Stimulated activated CD4-positive, alpha-beta T cell treated with anti-CD3 and anti-CD28 coated beads, TNF-alpha, amount 100 ng/mL, for 1 hour (primary cell): ENCODE measurements at places on chromosomes 6 and 20.

DNA sequence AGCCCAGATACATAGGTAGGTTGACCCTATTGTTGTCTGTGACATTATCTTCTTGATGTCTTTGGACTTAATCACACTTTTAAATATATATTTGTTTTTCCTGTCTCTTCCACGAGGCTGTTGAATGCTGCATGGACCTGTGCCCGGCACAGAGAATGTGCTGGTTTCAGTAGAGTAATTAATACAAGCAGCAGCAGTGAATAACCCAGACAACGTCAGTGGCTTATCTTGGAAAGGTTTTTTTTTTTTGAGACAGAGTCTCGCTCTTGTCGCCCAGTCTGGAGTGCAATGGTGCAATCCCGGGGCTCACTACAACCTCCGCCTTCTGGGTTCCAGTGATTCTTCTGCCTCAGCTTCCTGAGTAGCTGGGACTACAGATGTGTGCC is 108.2 kb downstream of the CDH26 start:
- DNase-seq = no peak

- DNase-seq = no peak
Measured at GRCh38 chr6:4565301-4566250, 210.6 kb upstream of the CDYL start.

DNA sequence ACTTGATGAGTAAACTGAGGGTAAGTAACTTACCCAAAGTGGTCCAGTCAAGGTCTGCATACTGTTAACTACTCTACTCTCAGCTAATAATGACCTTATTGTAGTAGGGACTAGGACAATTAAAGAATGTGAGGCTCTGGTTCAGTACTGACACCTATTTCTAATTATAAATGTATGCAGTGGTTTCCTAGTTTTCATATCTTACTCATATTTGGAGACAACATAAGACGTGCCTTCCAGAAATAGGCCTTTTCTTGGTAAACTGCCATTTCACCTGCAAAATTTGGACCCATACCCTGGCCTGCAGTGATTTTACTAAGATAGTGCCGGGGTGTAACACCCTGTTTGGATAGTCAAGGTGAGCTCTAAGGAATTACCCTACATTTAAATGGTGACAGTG is 24.7 kb downstream of the GJA1 start:
- DNase-seq = no peak

- no peak for DNase-seq
Measured at GRCh38 chr20:40510622-40511021, 178.4 kb downstream of the MAFB start.

DNA sequence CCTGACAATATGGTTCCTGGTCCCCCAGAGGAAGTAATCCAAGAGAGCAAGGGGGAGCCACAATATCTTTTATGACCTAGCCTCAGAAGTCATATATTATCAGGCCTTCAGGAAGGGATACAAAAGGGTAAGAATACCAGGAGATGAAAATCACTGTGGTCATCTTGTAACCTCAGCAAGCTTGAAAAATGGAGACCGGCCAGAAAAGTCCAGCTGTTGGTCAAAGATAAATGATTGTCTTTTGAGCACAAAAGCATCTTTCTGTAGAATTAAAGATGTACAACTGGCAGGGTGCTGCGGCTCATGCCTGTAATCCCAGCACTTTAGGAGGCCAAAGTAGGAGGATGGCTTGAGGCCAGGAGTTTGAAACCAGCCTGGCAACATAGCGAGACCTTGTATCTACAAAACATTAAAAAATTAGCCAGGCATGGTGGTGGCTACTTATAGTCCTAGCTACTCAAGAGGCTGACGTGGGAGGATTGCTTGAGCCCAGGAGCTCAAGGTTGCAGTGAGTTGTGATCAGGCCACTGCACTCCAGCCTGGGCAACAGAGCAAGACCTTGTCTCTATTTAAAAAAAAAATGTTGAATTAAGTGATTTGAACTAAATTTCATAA is 118.0 kb upstream of the MARCKS start:
- no peak for DNase-seq

GRCh38 chr6:146847426-146847825 is 248.7 kb downstream of the ADGB start:
- no peak for DNase-seq

- DNase-seq = no peak
Measured at GRCh38 chr6:168574699-168575195, 133.8 kb downstream of the SMOC2 start.

DNA sequence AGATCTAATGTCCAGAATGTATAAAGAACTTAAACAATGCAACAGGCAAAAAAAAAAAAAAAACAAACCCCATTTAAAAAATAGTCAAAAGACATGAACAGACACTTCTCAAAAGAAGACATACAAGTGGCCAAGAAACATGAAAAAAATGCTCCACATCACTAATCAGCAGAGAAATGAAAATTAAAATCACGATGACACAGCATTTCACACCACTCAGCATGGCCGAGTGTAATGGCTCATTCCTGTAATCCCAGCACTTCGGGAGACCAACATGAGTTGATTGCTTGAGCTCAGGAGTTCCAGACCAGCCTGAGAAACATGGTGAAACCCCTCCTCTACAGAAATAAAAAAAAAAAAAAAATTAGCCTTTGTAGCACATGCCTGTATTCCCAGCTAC is 701.4 kb upstream of the NRSN1 start:
- no peak for DNase-seq

DNA sequence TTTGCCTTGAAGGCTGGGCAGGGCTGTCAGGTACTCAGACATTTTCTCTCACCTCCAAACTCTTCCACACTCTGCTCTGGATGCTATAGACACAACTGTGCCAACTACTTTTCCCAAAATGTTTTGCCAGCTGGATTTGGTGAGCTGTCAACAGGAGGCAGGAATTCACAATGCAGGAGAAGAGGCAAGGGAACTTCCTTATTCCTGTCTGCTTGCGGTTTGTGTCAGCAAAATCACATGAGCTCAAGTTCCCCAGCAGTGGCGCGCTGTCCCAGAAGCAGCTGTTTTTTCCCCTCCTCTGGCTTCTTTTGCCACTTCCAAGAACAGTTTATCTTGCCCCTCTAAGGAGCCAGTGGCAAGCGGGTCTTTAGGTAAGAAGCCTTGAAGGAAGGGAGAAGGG is 608.2 kb downstream of the PRKN start:
- DNase-seq = no peak

GRCh38 chr20:47792021-47792618 is 6.8 kb upstream of the SULF2 start:
- DNase-seq = no peak

- no peak for DNase-seq
Measured at GRCh38 chr20:64065974-64066343, 3.0 kb downstream of the TCEA2 start.

DNA sequence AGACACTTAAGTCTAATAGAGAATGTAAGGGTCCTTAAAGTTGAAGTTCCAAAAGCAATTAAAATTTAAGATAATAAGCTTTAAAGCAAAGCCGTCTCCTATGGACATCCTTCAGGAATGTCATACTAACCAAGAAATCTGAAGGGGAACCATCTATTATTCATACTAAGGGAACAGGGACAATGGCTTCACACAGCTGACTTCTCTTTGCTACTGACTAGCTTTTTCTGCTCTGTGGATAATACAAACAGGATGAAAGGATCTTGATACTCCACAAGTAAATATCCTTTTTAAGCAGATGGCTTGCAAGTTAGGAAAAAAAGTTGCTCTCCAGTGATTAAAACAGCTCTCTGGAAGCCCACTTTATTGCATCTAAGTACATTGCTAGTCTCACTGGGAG is 178.6 kb downstream of the BACH2 start:
- no peak for DNase-seq

GRCh38 chr6:37205175-37205996 is 35.4 kb downstream of the PIM1 start:
- no peak for DNase-seq

DNA sequence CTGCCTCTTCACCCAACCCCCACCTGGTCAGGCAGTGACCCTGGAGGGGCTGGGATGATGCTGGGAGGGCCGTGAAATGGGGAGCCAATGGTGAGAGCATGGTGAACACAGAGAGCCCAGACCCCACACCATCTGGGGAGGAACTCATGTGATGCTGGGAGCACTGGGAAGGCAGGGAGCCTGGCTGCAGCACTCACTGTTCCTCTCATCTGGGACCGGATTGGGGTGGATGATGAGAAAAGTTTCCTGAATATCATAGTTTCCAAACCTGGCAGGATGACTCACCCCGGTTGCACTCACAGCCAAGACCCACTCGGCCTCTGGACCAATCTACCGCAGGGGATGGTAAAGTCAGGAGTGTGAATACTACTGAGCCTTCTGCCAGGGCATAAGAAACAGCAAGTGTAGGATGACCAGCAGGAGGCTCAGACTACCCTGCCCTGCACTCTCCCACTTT is 21.8 kb downstream of the ULBP1 start:
- DNase-seq = no peak

GRCh38 chr6:139058029-139058428 is 29.5 kb downstream of the ABRACL start:
- DNase-seq = no peak

DNA sequence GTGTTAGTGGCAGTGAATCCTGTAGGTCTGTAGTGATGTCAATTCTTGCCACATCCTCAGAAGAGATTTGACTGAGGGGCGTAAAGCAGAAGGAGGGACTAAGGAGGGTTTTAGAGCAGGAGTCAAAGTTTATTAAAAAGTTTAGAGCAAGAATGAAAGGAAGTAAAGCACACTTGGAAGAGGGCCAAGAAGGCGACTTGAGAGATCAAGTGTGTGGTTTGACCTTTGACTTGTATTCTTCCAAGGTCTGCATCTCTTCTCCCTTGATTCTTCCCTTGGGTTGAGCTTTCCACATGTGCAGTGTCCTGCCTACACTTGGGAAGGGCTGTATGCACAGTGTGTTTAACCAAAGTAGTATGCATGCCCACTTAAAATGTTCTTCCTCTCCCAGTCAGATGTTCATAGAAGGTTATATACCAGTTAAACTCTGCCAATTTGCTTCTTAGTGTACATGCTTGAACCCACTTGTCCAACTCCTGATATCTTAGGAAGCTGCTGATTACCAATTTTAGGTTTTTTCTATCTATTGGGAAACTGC is 627.6 kb downstream of the MMUT start:
- no peak for DNase-seq

DNA sequence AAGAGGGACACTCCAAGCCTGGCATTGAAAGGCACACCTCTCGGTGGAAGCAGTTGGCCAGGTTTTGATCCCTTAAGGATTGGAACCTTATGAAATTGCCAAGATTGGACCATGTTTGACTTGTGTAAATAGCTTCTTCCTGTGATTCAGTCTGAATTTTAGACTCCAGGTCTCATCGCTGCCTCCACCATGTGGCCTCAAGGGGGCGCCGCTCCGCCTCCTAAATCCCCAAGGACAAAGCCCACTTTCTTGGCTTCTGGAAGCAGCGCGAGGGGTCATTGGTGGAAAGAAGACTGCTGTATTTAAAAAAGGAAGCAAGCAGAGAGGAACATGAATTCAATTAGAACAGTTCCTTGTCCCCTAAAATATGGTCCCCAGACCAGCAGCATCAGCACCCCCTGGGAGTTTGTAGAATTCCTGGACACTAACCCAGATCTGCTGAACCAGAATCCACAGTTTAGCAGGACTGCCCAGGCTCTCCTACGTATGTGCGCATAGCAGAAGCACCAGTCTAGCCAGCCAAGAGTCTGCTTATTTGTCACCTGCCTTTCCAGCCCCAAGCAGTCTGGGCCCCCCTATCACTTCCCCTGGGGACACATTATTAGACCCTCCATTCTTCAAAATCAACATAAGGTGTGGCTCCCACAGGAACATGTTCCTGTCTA is 108.5 kb downstream of the LY86 start:
- no peak for DNase-seq

DNA sequence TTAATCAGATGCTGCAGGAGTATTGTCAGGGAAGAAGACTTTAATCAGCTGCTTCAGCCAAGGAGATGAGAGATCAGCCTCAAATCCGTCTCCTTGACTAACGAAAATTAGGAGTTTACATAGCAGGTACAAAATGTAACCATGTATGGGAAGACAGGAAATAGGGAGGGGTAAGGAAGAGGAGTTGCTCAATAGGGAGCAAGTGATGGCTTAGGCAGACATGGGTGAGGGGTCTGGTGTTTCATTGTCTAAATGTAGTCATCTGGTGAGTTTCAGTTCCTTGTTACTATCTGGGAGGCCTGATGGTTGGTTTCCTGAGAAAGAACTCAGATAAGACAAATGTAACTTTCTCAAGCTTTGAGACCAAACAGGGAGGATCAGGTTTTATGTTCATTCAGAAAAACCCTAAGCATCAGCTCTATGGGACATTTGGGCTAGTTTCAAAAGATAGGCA is 217.3 kb upstream of the SULF2 start:
- no peak for DNase-seq

DNA sequence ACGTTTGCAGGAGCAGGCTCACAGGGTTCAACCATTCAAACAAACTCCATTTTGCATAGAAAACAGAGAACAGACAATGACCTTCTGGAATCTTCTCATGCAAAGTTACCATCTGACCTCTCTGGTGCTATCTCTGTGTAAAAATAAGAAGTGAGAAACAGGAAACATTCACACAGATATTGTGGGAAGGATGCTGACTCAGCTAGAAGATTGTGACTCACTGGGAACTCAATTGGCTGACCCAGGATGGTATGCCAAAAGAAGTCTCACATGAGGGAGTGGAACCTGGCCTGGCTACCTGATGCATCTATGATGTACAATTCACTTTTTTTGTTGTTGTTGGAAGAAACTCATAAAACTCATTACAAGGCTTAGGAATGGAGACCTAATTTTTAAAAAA is 61.1 kb upstream of the TBX18 start:
- no peak for DNase-seq

DNA sequence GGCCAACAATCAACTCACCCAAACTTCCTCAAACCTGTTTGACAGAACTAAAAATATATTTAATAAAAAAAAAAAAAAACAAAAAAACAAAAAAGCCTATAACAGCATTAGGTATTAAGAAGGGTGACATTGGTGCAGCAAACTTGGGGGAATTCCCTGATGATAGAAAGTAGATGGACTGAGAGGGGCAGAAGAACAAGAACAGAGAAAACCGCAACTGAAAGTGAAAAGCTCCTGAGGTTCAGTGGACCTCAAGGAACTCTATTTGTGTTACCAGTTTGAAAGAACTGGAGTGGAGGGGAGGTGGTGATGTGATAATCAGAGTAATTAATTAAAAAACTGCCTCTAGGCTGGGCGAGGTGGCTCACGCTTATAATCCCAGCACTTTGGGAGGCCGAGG is 53.8 kb downstream of the MACROD2 start:
- no peak for DNase-seq

DNA sequence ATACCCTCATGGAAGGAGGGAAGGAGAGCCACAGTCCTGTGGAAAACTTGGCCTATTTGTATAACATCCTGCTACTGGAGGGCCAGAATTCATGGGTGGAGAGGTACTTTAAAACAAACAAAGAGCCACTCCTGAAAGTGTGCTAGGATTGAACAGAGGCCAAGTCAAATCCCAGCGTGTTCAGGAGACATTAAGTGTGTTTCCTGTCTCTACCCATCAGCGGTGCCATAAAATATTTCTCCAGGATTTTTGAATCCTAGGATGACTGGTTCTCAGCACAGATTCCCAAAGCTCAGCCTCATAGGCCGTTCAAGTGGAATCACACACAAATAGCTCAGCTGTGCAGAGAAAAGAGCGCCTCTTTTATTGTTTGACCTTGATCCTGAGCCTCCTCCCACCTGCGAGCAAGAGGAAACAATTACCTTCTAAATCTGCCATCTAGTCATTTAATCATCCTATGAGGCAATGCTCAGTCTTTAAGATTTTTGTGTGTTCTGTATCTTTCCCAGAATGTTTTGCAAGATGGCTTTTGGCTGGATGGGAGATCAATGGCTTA is 31.8 kb upstream of the RALGAPA2 start:
- DNase-seq = no peak
